ENCODE measurements at places on chromosomes 16 and 17.

GRCh38 chr16:67170949-67171649 lies 761 bp downstream of the NOL3 start:
- DNase-seq = no peak

DNA sequence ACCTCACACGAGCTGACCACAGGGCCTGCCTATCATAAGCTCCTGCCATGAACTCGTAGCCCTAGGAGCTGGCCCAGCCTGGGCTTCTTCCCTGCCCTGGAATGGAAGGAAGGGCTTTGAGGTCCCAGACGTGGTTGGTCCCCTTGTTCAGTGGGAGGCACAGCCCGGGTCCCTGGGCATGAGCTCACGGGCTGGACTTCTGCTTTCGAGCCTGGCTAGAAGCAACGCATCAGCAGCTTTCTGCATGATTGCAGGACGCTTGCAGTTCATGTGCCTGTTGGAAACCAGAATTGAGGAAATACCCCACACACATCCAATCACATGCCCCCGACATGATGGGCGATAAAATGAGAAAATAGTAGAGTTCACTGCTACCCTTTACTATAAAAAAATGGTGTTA lies 293.3 kb downstream of the MAF start:
- DNase-seq = no peak

DNA sequence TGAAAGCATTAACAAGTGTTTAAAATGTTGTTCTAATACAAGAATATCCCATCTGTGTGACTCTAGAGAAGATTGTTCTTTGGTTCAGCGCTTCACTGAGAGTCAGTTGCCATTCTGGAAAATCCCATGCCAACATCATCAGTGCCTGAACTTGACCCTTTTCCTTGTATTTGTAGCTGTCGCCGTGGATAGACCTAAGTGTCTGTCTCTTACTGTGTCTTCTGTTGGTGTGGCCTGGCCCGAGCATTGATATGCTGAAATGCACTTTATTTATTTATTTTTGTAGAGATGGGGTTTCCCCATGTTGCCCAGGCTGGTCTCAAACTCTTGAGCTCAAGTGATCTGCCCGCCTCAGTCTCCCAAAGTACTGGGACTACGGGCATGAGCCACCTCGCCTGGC lies 76.0 kb downstream of the MYH11 start:
- DNase-seq = no peak

DNA sequence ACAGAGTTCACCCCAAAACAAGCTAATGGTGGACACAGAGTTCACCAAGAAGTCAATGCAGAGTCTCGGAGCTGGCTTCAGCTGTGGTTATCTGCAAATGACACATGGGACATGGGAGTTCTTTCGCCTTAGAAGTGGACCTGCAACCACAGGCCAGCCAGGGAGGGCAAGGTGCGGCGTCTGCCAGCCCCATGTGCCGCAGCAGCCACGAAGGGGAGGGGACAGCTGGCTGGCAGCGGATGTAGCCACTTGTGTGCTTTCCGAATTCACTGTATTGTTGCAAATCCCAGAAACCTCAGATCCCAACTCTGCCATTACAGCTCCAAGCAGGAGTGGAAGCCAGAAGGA lies 24.8 kb downstream of the LMF1 start:
- DNase-seq = no peak

- peak; percentile 53 for DNase-seq
Observed at GRCh38 chr16:48611329-48612137, 1.6 kb upstream of the N4BP1 start.

- DNase-seq = no peak
Observed at GRCh38 chr17:74288785-74289184, 14.8 kb downstream of the DNAI2 start.

GRCh38 chr17:67421869-67422273 lies 44.8 kb downstream of the PITPNC1 start:
- DNase-seq = peak; percentile 21

DNA sequence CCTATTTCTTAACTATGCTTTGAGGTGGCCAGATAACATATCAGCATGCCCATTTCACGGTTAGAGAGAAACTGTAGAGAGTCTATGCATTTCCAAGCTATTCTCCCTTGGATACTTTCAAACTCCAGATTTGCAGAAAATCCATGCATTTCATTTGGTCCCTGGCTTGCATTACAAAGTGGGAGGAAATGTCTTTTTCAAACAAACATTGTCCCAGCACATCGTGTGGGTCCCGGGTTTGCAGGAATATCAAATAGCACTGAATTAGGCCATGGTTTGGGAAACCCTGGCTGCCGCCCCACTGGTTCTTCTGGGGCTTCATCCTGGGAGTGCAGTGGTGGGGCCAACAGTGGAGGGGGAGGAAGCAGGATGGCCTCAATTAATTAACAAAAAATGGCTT lies 171.9 kb downstream of the IRX5 start:
- no peak for DNase-seq

DNA sequence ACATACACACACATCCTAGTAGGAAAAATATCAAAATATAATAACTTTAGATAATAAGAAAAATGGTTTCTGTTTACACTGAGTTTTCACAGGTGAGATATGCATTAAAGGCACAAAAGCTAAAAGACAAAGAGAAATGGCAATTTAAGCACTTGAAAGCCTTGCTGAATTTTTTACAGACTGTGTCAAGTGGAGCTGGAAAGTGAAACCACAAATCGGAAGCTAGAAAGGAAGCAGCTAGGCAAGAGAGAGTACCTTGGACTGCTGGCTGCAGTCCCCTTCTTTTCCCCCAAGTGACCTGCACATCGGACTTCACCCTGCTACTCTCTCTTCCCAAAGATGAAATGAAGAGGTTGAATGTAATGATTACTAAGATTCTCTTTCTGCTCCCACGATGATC lies 135.1 kb downstream of the CDH13 start:
- DNase-seq = no peak

DNA sequence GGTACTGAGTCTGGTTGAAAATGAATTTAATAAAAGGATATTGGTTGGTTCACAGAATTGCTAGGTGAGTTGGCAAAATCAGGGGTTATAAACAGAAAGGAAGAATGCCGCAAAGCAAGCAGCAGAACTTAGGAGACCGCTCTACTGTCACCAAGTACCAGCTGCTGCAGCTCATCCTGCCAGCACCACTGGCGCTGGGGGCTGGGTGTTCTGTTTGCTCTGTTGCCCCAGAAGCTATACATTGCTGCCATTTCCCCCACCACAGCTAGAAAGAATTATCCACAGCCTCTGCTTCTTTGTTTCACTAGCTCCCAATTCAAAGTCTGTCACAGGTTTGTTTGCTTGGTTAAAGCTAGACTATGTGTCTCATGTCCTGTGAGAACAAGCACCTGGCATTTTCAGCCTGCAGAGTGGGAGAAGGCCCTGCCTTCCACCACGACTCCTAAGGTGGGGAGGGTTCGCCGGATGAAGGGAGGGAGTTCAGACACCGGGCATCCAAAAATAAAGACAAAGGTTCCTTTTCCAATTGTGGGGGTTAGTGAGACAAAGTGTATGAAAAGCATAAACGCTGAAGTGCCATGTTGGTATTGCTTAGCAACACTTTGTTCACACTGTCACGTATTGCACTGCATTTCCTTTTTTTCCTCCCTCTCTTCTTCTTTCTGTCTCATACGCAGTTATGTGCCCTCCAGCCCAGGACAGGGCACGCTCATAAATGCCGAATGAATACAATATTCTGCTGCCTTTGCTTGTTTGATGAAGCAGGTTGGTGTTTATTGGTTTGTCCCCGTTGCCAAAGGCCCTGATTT lies 9.6 kb upstream of the CPD start:
- no peak for DNase-seq

DNA sequence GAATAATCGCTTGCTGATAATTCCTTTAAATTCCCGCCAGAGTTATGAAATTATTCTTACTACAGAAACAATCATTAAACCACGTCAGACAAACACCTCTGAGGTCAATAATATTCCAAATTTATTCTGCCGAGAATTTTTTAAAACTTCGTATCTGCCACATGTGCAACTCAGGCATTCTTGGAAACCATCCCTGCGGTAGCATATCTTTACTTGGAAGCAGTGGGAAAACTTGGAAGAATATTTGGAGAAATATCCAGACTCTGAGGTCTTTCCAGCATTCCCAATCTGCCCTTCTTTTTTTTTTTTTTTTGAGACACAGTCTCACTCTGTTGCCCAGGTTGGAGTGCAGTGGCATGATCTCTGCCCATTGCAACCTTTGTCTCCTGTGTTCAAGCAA lies 2.0 kb upstream of the CCL11 start:
- DNase-seq = no peak

DNA sequence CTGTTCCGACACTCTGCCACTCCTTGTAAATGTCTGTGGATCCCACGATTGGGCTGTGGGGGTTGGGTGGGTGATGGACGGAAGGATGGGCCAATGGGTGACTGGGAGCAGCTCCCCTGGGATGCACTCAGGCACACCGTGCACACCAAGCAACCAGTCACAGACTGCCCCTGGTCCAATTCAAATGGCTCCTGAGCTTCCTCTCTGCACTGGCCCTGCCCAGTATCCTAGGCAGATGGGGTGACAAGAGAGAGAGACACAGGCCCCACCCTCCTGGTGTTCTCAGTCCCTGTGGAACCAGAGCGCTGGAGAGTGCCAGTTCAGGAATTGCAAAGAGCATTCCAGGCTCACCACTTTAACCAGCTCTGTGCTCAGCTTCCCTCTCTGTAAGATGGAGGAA lies 32.8 kb downstream of the BEAN1 start:
- DNase-seq = no peak

GRCh38 chr17:11303773-11304394 lies 62.9 kb downstream of the SHISA6 start:
- no peak for DNase-seq

DNA sequence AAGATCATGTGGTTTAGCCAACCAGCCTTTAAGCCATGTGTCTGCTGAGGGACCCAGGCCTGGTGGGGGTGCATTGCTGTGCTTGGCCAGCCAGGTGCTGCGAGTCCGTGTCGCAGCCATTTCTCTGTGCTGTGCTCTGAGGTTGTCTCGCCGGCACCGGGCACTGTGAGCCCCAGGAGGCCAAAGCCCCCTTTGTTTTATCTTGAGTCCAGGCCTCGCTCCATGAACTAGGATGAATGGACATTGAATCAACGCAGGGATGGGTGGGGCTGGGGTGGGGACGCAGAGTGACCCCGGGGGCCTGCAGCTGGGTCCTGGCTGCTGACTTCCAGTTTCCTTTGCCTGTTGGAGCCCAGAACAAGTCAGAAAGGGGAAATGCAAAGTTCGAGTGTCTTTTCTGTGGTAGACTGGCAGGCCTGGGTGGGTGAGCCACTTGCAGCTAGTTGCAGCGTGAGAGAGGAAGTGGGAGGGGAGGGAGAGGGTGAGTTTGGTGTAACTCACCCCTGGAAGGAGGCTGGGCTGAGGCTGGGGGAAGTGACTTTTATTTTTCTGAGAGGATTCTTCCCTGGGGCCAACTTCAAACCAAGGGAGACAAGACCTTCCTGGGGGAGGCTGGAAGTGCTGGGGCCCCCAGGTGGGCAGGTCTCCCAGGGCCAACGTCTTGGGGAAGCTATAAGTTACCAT lies 324.7 kb downstream of the SEC14L1 start:
- no peak for DNase-seq

DNA sequence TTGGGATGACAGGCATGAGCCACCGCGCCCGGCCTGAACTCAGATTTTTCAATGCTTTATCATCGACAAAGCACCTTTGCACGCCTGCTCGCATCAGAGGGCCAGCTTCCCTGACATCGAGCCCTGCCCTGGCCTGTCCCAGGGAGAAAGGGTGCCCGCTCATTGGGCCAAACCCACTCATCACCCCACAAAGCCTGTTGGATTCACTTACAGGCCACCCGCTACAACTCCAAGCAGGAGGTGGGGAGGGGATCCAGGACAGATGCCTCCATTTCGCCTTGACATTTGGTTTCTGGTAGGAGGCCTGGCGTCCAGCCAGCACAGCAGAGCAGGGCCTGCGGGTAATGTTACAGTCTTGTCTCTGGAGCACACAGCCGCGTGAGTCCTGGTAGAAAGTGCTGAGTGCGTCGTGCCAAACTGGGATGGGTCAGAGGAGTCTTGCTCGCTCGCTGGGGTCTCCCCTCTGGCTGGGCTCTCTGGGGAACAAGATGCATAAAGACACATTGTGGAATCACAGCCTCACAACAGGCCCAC lies 19.8 kb downstream of the SMTNL2 start:
- DNase-seq = no peak

DNA sequence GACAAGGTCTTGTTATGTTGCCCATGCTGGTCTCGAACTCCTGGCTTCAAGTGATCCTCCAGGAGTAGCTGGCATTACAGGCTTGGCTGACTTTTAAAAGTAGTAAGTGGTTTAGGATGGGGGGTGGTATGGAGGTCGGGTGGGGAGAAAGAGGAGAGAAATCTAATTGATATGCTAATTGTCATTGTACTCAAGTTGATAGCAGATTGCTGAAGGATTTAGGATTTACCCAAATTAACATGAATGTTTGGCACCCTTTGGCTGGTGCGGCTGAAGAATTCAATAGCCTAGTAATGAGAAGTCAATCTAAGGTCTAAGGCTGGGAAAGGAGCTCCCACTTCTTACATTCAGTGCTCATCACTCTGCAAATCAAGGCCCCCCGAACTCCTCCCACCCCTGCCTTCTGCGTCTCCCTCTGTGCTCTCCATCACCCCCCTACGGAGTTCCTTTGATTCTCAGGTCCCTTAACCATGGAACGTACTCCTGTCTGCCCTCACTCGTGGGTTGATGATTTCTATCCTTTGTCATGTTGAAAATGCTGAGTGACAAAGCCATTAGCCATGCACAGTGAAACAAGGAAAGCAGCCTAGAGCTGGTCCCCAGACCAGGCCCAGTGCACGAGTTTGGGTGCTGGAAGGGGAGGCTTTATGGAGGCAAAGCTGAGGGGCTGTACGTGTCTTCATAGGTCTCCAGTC lies 17.3 kb downstream of the CDH13 start:
- DNase-seq = no peak

GRCh38 chr16:22787466-22788192 lies 26.3 kb upstream of the HS3ST2 start:
- no peak for DNase-seq

- no peak for DNase-seq
Observed at GRCh38 chr17:59519132-59519531, 46.3 kb upstream of the DHX40 start.

DNA sequence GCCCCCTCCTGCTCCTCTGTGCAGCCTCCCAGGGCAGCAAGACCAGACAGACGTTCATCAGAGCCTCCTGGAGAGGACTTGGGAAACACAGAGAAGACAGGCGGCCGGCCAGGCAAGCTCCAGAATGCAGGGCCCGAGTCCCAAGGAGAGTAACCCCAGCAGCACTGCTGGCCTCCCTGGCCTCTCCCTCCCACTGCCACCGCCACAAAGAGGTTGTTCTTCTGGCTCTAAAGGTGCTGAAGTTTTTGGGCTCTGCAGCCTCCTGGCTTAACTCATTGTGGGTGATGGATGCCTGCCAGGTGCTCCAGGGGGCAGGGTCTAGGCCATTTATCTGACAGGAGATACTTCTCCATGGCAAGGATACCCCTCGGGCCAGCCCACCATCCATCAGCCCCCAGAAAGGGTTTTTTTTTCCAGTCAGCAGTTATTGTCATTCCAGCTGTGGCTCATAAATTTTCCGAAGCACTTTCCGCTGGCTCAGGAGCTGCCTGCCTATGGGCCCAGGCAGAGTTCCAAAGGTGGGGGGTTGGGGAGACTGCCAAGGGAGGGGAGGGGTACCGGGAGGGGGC lies 32.0 kb upstream of the MRPS23 start:
- DNase-seq = no peak

- DNase-seq = no peak
Observed at GRCh38 chr16:87165885-87166284, 151.3 kb downstream of the C16orf95 start.
